ENCODE measurements at places on chromosomes 12 and 14.
A peak's percentile ranks its signal among the peaks of the same experiment; 100 is the strongest.

GRCh38 chr12:23424685-23425084 lies 524.8 kb downstream of the SOX5 start:
- DNase-seq: no peak

DNA sequence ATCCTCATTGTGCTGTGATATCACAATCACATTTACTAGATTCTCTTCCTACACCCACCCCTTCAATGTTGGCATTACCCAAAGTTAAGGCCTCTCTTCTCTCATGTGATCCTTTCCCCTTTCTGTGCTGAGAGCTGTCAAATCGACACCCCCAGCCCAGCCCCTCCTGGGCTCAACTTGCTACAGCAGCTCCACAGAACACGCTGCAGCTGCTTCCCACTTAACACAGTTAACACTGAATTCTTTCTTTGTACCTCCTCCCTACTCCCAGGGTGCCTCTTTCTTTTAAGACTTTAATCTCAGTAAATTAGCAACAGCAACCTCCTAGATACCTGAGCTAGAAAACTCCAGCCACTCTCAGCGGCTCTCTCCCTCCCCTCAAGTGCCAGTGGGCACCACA lies 17.8 kb downstream of the SPTB start:
- no peak for DNase-seq

- no peak for DNase-seq
Measured at GRCh38 chr14:30991408-30991807, 34.0 kb upstream of the AP4S1 start.

- no peak for DNase-seq
Measured at GRCh38 chr12:69442894-69443293, 27.3 kb upstream of the FRS2 start.

DNA sequence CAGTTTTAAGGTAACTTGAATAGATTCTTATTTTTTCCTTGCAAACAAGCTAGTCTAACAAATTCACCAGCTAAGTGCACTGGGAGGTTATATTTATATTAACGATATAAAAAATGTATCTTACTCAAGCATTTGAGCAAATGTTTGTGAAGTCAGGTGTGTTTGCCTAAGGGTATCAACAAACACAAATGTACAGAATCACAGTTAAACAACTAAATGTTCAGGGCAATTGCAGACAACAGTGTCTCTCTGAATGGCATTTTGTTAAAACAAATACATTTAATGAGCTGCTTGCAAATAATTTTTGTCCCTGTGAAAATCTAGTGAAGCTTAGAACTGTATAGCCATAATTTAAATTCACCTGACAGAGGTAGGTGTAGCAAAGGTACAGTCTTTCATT lies 28.2 kb upstream of the FLRT2 start:
- no peak for DNase-seq

DNA sequence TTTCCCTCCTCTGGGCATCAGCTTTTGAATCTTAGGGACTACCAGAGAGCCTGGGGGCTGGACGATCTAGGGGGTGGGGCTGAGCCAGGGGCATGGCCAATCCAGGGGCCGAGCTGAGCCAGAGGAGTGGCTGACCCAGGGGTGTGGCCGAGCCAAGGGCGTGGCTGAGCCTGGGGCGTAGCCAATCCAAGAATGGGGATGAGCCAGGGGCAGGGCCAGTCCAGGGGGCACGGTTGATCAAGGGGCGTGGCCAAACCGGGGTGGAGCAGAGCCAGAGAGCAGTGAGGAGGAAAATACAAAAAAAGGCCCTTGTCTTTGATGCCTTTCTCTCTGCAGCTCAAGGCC lies 219.3 kb upstream of the NOS1 start:
- no peak for DNase-seq

DNA sequence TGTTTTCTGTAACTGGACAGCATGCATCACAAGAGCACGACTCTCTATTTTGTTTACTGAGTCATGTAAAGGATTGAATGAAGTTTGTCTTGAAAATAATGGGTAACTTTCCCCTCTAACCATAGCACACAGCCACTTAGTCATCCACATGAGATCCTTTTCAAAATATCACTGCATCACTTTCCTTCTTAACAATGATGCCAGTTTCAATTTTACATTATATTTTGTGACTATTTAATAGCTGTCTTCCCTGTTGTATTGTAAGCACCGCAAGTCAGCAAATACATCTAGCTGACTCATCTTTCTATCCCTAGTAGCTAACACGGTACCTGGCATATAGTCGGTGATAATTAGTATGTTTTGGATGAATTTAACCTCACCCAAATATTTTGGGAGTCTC lies 83.3 kb upstream of the PPM1H start:
- DNase-seq: no peak

DNA sequence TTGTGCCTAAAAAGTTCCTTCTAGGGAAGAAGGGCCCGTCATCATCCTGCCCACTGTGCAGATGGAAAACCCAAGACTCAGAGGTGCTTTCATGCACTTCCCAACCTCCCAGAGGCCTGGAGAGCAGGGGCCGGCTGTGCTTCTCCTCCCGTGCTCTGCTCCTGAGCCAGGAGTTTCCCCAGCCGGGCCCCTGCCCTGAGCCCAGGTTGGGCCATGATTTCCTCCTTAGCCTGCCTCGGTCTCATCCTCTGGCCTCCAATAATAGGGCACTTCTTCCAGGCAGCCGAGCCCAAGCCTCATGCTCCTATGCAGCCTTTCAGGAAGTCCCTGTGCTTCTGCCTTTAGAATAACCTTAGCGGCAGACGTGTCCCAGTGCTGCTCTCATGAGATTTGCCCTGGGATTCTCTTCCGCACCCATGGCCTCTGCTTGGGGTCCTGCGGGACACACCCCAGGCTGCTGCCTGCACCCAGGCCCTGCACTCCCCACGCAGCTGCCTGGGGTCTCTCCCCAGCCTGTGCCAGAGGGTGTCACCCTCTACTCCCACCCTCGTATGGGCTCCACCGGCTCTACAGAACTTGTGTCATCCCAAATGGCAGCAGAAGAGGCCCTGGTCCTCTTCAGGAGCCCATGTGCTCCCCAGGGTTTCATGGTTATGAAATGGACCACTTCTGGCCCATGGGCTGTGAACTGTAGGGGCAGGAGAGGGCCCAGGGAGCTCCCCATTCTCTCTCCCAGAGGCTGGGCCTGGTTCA lies 359.3 kb downstream of the ADGRD1 start:
- no peak for DNase-seq

DNA sequence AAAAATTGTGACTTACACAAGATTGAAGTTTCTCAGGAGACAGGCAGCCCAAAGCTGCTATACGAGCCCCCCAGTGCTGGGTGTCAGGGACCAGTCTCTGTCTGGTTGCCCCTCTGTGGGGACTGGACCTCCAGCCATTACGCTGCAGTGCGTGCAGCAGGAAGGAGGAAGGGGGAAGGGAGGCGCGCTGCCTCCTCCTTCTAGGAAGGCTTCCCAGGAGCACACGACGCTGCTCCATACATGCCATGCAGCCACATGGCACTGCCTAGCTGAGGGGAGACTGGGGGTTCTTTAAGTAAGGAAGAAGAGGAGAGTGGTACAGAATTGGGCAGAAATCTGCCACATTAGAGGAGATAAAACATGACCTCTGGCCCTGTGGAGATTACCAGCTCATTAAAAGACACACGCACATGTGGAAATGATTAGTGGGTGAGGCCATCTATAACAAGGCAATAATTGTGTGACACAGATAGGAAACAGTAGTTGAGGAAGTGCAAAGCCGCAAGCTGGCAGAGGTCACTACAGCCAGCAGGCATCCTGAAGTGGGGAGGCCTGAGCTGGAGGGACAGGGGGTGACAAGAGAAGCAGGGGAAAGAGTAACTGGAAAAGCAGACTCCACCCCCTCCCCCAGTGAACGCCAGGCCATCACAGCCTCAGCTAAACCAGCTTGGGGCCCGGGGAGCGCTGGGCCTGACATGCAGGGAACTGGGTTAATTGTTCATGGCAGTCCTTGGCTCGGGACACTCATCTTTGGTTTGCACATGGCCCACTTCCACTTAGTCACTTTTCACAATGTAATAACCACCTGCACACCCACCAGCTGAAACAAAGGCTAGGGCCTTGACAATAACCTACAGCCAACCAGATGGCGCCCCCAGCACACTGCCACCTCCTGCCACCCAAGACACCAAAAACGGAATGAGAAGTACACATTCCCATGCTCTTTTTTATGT lies 39.6 kb downstream of the CCDC88C start:
- DNase-seq: no peak

- DNase-seq: no peak
Measured at GRCh38 chr12:47207829-47208248, 128.1 kb upstream of the AMIGO2 start.

DNA sequence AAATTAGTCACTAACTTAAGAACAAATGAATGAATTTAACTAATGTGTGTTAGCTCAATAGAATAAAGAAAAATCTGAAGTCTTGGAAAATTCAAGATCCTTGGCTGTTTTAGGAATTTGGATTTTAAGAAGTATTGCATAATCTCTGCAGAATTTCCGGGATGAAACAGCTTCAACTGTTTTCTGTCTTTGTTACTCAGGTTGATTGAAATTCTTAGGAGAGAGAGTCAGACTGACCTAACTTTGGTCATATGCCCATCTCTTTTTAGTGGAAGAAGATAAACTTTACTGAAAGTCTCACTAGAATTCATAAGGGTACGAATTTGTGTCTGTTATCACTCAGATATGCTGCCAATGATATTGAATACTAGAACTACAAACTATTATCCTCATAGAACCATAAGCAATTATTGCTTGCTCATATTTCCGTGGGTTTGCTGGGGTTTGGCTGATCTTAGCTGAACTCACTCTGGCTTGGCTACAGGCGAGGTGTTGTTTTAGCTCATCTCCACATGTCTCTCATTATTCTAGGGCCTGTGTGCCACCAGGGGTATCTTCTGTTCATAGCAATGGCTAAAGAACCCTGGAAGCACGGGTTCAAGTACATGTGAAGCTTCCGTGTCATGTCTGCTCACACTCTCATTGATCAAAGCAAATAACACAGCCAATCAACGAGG lies 257.4 kb upstream of the NOVA1 start:
- no peak for DNase-seq

GRCh38 chr12:69553628-69554248 lies 31.5 kb upstream of the CCT2 start:
- DNase-seq: no peak

DNA sequence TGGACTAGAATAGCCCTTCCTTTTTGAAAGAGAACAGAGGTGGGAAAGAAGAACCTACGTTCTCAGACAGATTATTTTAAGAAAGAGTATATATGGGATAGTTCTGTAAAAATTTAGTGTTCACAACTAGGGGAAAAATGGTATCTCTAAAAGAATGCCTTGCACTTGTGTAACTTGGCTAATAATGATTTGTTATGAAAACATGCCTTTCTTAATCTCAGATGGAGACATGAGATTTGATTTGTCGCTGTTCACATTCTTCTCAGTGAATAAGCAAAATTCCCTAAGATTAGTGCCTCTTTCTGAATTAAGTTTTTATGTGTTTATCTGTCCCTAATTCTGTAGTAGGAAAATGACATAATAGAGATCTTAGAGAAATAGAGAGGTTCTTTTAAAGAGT lies 100.8 kb downstream of the USP15 start:
- DNase-seq: no peak

DNA sequence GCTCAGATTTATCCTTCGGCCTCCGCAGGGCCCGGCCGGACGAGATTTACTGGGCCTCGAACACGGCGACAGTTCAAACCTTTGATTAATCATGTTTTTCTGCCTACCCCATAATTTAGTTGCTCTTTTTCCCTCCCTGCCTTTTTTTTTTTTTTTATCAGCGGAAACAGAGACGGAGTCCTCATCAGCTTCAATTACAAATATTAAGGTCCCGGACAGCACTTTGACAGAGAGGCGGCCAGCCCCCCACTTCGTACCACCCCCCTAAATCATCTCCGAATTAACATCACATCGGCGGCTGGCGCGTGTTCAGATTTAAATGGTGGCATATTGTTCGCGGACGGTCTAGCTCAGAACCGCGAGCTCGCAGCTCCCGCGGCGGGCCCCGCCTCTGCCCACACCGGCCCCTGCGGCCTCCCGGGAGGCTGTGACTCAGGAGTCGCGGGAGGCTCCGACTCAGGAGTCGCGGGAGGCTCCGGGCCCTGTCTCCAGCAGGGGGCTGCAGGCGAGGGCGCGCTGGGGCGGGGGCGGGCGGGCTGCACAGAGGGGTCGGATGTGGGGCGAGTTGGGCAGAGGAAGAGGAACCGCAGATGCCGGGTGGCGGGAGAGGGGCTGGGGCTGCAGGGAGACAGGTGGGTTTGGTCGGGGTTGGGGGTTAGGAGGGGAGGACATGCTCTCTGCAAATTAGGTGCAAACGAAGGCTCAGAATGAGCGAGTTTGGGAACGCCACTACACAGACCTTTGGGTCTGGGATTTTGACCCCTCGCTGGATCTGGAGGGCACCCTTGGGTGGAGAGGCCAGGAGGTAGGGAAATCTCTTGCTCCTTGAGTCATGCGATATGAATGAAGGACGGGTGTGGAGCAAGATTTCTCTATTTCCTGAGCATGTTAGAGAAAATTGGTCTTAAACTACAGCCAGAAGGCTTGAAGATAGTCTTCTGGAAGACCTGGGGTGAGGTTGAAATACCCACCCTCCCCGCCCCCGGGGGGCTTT lies 19.6 kb upstream of the ATP5MC2 start:
- peak; percentile 30 for DNase-seq

GRCh38 chr14:105171004-105171673 lies 2.6 kb upstream of the JAG2 start:
- no peak for DNase-seq

DNA sequence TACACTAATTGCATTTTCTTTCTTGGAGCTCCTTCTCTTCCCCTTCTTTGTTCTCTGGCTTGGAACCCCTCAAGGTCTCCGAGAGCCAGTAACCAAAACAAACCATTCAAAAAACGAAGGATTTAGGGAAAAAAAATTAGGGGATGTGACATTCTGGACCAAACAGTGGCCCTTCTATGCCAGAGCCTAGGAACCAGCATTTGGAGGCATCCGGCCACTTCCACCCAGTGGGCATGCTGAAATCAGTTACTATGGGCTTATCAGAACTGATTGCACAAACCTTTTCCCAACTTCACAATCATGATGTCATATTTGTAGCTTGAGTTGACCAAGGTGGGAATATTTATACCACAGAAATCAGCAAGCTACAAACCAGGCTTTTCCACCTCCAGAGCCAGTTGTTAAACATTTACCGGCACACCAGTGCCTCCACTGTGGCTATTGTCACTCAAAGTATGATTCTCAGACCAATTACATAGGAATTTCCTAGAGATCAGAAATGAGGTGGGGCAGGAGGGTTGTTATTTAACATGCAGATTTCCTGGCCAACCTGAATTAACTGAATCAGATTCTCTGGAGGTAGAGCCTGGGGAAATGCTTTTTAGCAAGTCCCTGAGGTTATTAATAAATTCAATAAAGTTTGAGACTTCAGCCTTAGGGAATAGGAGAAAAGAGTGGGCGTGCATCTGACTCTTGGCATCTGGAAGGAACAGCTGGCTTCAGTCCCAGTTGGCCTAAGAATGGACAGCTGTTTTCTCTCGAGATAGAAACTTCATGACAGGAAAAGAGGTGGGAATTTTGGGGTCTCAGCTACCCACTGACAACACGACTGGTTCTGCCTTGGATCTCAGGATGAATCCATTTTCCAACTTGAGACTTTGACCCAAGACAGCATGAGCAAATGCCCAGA lies 273.9 kb downstream of the ZFP36L1 start:
- DNase-seq: no peak
